Activated CD4-positive, alpha-beta T cell treated with anti-CD3 and anti-CD28 coated beads for 1 hour (primary cell): ENCODE measurements at places on chromosomes 13 and 19.

- DNase-seq: no peak
Measured at GRCh38 chr13:31627097-31627845, 112.1 kb upstream of the RXFP2 start.

GRCh38 chr19:19550485-19550929 is 12.4 kb downstream of the CILP2 start:
- no peak for DNase-seq

DNA sequence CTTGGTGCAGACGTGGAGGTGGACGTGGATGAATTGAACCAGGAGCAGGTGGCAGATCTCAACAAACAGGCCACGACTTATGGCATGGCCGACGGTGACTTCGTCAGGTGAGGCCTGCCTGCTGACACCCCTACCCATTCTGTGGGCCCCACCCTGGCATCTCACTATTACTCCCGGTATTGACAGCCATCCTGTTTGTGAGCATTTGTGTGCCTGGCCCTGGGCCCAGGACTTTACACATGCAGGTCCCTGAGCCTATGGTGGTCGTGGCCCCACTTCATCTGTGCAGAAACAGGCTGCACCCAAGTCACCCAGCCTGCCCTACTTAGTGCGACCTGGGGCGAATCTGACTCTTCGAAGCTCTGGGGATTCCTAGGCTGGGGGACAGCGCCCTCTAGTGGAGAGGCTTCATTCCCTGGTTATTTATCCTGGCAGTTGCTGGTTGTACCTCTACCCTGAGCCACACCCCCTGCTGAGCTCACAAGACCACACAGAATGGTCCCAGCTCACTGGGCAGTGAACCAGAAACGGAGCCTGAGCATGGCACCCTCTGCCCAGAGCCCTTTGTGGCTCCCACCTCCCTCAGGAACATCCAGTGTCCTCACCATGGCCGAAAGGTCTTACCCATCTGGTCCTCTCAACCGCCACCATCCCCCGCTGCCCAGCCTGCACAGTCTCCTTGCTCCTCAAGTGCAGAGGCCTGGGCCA is 16.9 kb downstream of the ZNF296 start:
- peak; percentile 71 for DNase-seq

GRCh38 chr13:86841264-86841663 is 829.9 kb upstream of the SLITRK5 start:
- DNase-seq: no peak

DNA sequence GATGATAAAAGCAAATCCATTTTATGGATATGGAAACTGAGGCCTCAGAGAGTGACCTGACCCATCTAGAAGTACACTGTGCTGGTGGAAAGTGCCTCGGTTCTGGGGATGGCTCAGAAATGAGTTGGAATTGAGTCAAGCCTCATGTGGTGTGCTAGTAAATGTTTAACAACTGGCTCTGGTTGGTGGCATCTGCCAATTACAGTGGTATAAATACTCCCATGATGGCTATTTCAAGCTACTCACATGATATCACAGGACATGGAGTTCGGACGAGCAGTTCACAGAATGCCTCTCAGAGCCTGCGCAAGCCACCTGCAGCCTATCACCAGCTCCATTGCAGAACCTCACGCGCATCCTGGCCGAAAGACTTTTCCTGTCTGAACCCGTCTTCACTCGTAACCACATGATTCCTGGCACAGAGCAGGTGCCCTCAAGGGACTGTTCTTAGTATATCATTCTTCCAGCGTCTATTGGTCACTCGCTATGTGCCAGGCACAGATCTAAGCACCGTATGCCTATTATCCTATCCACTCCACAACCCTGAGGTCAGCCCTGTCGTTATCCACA is 9.1 kb downstream of the TMEM150B start:
- DNase-seq: no peak

GRCh38 chr13:96082640-96083039 is 7.3 kb upstream of the HS6ST3 start:
- no peak for DNase-seq

GRCh38 chr19:5142725-5143097 is 173.8 kb downstream of the KDM4B start:
- DNase-seq: no peak

- DNase-seq: no peak
Measured at GRCh38 chr13:75132701-75133695, 349.0 kb downstream of the TBC1D4 start.

DNA sequence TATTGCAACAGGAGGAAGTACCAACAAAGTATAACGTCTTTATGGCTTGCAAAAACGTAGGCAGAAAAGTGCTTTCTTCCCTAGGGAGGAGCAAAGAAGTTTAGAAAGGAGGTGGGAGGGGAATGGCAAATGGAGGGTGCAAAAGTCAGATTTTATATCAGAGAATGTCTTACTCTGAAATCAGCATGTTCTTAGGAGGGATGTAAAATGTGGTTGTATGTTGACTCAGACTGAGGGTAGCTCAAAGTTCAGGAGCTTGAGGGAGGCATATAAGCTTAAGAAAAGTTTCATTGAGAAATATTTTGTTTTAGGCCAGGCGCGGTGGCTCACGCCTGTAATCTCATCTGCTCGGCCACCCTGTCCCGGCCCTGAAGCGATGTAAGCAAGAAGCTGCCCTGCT is 1.7 kb downstream of the ZNF90 start:
- DNase-seq: no peak

DNA sequence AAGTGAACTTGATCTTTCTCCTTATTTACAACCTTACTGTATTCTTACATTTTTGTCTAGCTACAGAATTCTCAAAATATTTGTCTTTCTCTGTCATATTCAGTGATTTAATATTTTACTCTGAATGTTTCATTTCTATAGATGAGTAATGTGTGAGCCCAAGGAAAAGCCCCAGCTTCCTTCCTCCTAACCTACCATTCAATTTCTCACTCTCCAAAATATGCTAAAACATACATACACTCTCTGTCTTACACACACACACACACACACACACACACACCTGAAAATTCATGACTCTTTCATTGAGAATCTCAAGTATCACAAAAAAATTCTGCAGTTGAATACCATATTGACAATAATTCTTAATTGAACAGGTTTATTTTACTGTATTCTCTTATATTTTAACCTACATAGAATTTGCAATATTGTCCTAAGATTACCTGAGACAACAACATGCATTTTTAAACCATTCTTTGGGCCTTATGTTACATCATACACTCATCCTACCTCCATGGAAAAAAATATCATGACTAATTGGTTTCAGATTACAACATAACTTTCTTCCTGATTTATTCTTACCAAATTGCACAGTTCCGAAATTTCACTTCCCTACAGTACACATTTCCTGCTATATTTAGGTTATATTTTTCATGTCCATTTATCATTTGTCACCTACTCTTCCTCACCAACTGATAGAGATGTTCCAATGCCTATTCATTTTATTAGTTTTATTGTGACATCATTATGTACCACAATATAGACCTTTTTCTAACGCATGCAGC is 1965.6 kb upstream of the PCDH20 start:
- no peak for DNase-seq

DNA sequence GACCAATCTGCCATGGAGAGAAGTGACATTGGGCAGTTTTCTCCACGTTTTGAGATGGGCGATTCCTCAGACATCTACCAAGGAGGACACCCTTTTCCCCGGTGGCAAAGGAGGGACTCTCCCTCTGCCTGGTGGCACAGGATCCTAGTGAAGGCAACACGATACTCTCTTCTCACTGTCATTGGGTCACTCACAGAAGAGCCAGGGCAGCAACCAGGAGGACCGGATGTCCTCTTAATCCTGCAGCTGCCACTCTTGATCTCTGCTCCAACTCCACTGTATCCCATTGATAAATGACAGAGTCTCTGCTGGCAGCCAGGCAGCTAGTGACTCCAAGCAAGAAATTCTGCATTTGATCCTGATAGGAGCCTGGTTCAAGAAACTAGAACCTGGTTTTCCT is 42.2 kb downstream of the COL4A2 start:
- no peak for DNase-seq

- no peak for DNase-seq
Measured at GRCh38 chr13:103277959-103278694, 211.9 kb upstream of the SLC10A2 start.

DNA sequence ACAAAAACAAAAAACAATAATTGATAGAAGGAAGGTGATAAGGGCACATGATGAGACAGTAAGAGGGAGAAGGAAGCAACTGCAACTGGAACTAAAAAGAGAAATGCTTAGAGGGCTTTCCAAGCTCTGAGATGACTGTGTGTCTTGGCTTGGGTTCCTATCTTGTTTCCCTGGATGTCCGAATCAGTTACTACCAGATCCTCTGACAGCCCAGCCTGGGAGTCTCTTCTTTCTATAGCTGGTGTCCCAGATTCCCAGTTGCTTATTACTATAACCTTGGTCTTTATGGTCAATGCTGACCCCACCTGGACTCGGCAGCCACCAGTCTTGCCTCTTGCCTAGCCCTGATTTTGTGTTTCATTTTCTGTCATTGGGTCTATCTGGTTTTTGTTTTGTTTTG is 116.4 kb downstream of the RFC3 start:
- DNase-seq: no peak

- no peak for DNase-seq
Measured at GRCh38 chr19:49157445-49158224, at the start of gene TRPM4. Gene TRPM4, plus strand, starts transcription at chr19:49157792. Its CDS starts 75 bp downstream, at chr19:49157867.

DNA sequence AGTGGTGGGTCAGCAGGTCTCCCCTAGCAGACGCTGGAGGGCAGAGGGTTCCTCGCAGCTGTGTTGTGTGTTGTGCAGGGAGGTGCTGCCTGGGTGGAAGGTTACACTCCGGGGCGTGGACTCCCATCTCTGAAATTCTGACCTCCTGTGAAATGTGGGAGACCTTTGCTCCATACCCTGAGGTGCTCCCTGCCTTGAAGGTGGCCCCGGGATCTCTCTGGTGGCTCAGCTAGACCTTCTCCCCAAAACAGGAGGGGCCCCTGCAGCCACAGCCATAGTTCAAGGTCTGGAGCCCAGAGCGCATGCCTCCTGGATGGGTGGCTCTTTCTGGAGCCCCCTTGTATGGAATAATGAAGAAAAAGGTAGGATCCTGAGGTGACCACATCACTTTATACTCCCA is 70.2 kb downstream of the SOX1 start:
- no peak for DNase-seq

DNA sequence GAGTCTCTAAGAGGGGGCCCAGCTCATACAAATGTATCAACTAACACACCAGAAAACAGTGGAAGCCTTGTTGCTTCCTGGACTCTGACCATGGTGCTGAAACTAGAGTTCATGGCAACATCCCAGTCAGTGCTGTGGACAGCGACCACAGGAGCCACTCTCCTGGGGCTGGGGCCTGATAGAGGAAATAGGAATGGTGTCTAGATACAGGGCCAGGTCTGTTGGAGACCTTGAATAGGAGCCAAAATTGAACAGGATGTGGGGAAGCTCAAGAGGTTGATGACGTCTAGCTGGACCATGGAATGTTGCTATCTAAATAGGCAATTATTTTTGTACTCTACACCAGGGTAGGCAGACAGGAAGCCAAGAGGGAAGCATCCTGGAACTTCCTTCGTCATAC is 21.7 kb downstream of the LILRB4 start:
- no peak for DNase-seq

DNA sequence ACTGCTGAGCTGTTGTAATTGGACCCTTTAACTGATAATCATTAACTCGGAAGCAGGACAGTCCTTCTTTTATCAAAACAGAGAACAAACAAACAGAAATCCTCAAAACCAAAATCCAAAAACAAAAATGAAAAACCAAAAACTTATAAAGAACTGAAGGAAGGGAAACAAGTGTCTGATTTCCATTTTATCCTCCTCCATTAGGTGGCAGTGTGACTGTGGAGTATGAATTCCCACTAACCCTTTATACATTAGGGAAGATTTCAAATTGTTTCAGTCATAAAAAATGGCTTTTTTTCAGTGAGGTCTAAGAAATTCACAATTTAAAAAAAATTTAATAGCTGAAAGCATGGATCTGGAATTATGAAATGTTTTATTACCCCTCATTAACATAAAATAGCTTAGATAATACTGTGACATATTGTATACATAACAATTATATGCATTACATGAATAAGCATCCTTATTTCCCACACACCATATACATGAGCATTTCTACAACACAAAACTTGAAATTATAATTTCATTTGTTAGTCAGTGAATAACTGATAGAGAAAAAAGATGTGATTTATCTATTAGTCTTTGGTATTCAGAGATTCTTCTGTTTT is 1074.3 kb upstream of the PCDH9 start:
- no peak for DNase-seq

- peak; percentile 31 for DNase-seq
Measured at GRCh38 chr19:5130371-5131030, 161.6 kb downstream of the KDM4B start.

DNA sequence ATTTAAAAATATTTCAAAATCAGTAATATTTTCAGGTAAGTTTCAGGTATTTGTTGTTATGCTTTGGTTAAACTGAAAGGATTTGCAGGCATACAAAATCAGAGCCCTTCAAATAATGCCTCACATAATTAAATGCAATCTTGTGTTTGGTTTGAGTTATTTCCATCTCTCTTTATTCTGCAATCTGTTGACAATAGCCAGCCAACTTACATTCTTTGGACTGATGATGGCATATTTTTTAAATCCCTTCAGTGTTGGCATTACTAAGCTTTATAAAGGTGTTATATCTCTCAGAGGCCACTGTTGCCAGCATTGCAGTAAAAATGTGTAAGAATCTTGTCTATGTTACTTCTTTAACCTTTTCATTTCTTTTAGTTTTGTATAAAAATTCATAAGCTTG is 257.2 kb upstream of the RFC3 start:
- DNase-seq: no peak

GRCh38 chr19:58021541-58022282 is 12.1 kb upstream of the ZSCAN1 start:
- DNase-seq: no peak

DNA sequence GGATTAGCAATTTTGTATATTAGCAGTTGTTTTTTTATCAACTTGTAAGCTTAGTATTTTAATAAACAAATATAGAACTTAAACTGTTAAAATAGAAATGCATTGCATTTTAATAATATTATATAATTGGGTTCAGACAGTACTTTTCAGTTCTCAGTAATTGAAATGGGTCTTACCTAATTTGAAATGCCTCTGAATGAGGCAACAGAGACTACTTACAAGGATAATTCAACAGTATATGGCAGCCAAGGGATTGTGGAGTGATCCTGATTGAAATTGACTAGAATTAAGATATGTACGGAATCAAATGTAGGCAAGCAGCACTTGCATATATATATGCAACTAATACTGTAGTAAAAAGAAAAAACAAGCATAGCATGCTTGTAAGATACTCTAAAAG is 1503.9 kb upstream of the MIR17HG start:
- DNase-seq: no peak

- no peak for DNase-seq
Measured at GRCh38 chr19:1910177-1910576, 5.0 kb downstream of the ADAT3 start.

GRCh38 chr13:28485551-28485950 is 9.4 kb downstream of the FLT1 start:
- no peak for DNase-seq

- DNase-seq: no peak
Measured at GRCh38 chr13:80921971-80922370, 581.0 kb upstream of the SPRY2 start.

DNA sequence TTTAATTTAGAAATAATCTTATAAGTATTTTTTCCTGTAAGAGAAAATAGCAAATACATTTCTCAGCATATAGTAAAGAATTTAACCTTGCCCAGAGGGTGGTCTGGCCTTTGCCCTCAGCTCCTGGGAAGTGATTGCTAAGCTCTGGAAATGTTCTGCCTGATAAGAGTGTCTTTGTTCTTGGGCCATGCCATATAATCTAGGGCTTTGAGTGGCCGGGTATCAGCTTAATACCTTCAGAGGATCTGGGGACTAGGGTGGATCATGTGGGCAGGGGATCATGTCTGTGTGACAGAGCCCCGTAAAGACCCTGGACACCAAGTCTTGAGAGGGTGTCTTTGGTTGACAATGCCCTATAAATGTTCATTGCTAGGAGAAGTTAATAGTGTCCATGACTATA is 1032.4 kb upstream of the MIR17HG start:
- no peak for DNase-seq
